ENCODE measurements at places on chromosomes 12 and 14.

DNA sequence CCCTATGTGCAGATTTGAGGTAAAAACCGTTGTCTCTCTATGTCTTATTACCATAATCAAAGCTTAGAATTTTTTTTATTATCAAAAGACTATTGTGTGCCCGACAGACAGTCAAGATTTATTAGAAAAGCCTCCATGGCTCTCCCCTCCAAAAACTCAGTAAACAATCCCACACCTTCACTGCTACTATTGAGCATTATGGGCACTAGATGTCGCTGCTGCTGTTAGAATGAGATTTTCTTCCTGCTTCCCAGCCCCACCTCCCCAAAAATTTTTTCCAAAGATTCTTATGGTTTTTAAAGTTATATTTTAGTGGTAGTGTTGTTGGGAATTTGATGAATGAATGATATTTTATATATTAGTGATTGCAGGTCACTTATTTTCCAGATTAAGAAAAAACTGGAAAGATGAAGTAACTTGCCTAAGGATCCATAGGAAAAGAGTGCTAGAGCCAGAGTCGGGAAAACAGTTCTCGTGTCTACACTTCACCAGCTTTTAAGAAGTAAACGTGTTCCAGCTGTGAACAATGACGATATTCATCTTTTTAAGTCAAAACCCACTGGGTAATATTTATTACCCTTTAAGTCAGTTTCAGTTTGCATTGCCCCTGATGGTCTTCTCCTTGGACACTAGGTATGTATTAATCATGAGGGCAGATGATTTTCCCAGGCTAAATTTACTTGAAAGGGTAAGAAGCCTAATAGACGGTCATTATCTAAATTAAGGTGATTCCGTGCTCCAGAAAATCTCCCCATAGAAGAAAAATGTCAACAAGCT, 12.2 kb upstream of the FOXG1 start:
- peak; percentile 71 for DNase-seq

DNA sequence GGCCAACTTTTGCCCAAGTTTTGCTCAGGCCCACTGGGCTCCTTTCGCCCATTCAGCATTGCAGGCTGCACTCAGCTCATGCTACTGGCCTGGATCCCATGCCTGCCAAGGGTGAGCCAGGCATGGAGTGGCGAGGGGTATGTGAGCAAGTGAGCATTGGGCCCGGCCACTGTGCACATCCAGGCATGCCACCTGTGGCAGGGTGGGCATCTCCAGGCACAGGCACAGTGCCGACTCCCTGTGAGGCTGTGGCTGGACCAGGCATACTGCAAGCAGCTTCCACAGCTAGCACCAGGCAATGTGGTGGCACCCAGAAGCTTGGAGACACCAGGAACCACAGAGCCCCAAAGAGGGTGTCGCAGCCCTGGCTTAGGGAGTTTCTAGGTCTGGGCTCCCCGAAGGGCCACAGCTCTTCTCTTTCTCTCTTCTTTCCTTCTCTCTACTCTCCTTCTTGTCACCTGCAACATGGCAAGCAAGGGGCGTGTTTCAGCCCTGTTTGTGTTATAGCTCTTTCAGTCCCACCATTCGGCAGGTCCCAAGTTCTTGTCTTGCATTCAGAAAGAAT, 15.6 kb downstream of the FAM186A start:
- no peak for DNase-seq

- no peak for DNase-seq
These were observed 99.2 kb downstream of the BEGAIN start for GRCh38 chr14:100488057-100488456.

DNA sequence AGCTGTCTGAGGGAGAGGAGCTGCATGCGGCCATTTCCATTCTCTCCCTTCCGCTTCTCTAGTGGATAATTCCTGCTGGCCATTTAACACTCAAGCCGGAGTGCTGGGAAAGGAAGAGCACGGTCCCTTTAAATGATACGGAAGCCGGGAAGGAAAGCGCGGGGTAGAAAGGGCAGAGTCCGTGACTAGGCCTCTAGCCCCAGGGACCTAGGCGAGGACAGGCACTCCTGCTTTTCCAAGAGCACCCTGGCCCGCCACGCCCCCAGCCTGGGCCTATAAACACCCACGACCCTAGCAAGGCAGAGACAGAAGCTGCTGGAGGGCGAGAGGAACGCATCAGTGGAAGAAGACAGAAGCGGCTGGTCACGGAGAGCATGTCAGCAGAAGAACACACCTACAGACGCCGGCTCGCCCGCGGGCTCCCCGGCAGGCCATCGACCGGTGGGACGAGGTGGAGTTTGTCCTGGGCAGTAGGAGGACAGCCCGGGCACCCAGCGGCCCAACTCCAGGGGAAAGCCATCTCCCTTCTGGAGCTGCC, 1206.6 kb upstream of the TMEM132C start:
- DNase-seq = no peak

DNA sequence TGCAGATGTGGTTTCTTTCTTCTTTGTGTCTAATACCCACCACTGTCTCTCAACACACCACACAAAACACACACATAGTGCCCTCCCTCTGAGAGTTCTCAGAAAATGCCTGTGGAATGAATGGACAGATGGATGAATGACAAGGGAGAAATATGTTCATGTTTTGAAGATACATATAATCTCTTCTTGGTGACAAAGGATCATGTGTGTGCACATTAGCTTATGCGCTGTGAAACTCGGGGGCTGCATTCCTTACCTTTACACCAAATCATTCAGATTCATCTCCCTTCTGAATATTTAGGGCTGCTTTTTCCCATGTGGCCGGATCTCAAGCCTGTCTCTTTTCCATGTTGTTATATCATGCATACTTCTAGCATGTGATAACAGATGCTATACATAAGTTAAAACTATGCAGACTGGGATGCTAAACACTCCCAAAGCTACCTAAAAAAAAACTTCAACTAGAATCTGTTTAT, 111.4 kb downstream of the EPS8 start:
- DNase-seq = no peak

DNA sequence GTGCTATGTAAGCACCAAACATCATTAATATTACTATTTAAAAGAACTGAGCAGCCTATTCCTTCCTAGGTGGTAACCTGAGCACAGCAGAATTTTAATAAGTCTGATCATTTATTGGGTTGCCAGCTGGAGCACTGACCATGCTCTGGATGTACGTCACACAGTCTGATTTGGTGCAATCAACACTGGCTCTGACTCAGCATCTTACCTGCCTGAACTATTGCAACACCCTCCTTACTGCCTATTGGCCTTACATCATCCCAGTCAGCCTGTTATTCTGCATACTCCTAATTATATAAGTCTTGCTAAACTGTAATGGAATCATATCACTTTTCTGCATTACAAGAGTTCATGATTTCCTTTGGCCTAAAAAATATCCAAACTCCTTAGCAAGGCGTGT, 149.7 kb downstream of the PTPRO start:
- no peak for DNase-seq

DNA sequence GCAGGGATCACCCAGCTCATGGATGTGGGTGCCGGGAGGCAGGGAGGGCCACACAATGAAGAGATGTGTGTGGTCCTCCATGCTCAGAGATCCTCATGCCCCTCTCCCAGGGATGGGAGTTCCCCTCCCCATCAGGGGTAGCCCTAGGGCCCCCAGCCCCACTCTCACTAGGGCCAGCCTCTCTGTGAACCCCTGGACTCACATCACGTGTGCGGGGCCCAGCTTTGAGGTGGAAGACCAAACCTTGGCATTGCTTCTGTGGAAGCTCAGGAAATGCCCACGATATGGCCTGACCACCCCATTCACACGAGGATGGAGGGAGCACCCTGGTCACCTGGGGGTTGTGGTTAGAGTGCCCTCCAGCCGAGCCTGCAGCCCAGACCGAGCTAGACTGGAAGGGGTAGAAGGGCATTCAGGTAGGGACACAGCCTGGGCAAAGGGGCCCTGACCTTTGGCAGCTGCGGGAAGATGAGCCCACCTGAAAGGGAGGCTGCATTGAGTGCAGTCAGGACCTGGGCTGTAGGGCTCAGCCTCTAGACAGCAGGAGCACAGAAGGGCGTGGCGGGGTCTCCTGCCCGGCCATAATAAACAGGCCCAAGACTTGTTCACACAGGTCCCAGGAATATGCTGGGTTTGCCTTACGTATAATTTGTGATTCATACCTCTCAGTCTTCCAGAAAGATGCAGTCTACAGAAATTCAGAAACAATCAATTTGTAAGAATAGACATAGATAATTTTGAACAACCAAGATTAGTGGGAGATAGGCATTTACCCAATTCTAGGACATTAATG, 34.8 kb upstream of the RCOR1 start:
- DNase-seq = no peak
